Right cardiac atrium (tissue), 5 donors: ENCODE measurements at places on chromosomes 2 and 18. TPM values are rescaled to one million over a fixed set of nuclear protein-coding genes. Genes with fewer than 3 reads are reported as not detected.

RNU2-63P gene
- 5.2 TPM for total RNA-seq

DNA sequence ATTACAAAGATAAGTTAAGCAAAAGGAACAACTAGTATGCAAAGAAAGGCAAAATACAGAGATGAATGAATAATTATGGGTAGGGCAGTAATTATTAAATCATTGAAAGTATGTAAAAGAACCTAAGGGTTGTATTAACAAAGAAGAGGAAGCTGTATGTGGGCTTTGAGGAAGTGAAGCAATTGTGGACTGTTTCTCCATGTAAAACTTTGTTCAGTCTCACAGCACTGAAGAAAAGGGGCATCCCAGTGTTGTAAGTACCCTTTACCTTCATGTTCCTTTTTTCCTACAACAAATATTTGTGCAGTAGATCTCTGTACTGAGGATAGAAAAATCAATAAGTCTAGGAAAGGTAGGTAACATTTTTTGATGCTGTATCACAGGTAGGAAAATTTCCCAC, 388.7 kb upstream of the NRP2 start:
- DNase-seq = no peak

DNA sequence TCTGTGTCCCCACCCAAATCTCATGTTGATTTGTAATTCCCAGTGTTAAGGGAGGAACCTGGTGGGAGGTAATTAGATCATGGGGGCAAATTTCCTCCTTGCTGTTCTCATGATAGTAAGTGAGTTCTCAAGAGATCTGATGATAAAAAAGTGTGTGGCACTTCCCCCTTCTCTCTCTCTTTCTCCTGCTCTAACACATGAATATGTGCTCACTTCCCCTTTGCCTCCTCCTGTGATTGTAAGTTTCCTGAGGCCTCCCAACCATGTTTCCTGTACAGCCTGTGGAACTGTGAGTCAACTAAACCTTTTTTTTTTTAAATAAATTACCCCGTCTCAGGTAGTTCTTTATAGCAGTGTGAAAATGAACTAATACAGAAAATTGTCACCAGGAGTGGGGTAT, 380.0 kb downstream of the MEIS1 start:
- DNase-seq = no peak

- no peak for DNase-seq
These were observed 1188.5 kb downstream of the LRP1B start for GRCh38 chr2:140942284-140942683.

DNA sequence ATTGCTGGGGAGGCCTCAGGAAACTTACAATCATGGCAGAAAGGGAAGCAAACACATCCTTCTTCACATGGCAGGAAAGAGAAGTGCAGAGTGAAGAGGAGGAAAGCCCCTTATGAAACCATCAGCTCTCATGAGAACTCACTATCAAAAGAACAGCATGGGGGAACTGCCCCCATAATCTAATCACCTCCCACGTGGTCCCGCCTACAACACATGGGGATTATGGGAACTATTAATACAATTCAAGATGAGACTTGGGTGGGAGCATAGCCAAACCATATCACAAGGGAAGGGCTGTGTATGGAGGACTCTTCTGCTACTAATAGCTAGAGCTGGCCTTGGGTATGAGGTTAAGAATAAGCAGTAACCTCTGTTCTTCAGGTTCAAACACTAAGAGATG, 8.8 kb upstream of the SETBP1 start:
- DNase-seq = no peak

DNA sequence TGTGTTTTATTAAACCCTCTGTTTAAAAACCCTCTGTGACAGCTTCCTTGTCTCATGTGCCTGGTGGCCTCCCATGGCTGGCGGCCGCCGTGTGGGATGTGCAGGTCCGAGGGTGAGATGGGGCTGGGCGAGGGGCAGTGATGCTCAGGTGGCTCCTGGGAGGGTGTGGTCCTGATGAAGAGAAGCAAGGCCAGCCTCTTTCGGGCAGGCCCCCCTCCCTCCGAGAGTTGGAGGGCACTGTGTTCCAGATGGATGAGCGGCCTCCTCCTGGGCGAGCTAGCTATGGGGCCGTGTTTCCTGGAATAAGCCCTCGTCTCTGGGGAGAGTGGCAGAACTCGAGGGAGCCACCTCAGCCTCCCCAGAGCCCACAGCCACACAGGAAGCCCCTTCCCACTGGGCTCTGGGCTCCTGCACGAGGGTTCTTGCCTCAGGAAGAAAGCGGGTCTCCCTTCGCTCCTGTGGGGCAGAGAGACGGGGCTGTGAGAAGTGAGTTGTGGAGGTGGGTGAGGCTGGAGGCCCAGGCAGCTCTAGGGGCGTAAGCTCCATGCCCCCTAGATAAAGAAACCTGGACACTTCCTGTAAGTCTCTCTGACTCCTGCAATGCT, 72.1 kb downstream of the ASB1 start:
- DNase-seq = no peak

- peak; percentile 11 for DNase-seq
These were observed 6.8 kb downstream of the ASXL3 start for GRCh38 chr18:33584548-33585430.

REEP1 gene
- 25.3 TPM for total RNA-seq

- peak; percentile 81 for DNase-seq
These were observed 132.9 kb downstream of the SOCS6 start for GRCh38 chr18:70421471-70422390.

GRCh38 chr18:79948719-79949411, 2.6 kb downstream of the SLC66A2 start:
- DNase-seq = no peak

DNA sequence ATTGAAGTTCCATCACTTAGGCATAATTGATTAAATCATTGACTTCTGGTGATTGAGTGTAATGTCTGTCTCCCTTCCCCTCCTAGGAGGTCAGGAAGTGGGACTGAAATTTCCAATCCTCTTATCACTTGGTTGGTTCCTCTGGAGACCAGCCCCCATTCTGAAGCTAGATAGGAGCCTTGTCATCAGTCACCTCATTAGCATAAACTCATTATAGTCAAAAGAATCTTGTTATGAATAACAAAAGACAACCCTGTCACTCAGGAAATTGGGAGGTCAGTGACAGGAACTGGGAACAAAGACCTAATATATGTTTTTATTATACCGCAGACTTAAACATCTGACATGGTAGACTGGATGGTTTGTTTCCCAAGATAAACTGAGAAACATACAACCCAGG, 60.7 kb upstream of the GAREM2 start:
- no peak for DNase-seq

- DNase-seq = no peak
These were observed 39.3 kb upstream of the GTF2A1L start for GRCh38 chr2:48578313-48578712.

- DNase-seq = no peak
These were observed 9.5 kb upstream of the TNFAIP6 start for GRCh38 chr2:151347906-151348305.

ASAP2 gene
- 15.2 TPM for total RNA-seq

ELOA2 gene
- total RNA-seq = not detected

NYAP2 gene
- total RNA-seq = not detected

RAB17 gene
- total RNA-seq = 0.74 TPM

AKAIN1 gene
- total RNA-seq = not detected
